MCF 10A (cell line): ENCODE measurements at places on chromosomes 7 and 10. TPM values are rescaled to one million over a fixed set of nuclear protein-coding genes. Genes with fewer than 3 reads are reported as not detected.

GRCh38 chr7:149414171-149414570 is 46.7 kb downstream of the ZNF777 start:
- DNase-seq, result no peak

DNA sequence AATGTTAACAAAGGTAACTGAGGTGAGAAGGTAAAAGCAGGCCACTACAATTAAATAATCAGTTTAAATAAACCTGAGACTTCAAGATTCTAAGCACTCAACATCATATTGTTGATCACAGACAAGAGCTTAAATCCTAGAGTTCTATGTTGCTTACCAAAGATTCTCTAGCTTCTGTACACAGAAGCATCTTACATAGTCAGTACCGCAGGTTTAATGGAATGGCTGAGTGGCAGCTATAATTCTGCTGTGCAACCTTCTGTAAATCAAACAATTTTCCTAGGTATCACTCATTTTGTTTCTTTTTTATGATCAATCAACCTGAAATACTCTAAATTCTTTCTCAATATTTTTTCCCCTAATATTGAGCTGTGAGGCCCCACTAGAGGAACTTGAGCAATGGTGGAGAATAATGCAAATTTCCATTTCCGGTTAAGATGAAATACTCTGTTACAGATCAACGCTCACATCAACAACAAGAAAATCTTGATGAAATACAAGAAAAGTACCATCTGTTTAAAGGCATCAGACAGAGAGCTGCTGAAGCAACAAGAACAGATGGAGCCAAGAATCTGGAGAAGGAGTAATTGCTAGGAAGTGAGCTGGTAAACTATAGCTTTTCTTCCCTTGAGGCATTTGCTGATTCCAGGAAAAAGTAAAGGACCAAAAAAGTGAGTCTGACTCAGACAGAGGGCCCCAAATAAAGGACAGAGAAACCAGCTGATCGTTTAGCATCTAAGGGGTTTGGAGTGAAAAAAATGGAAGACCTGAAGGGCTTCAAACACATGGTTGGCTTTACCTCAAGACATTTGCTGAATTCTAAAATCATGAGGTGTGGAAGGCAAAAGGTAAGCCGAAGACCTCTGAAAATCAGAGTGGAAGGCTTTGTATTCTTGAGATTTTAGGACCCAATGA is 22.6 kb downstream of the PNPLA8 start:
- DNase-seq, result no peak

DNA sequence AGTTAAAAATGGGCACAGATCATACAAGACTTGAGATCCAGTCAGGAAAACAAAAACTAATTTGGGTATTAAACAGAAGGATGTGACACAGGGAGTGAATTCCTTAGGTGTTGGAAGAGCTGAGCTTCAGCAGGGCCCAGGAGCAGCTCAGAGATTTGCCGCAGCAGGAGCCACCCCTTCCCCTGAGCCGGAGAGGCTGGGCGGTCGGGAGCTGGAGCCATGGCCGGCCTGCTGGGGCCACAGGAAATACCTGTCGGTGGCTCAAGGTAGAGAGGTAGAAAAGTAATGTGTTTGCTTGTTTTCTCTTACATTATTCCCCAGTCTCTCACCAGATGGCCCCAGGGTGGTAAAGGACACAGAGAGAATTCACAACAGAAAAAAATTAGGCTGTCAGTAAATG is 52.2 kb downstream of the DYNC2I1 start:
- no peak for DNase-seq

PODXL gene
- total RNA-seq, result 1.6 and 1.7 TPM in 2 replicates

TRIL gene
- total RNA-seq, result not detected in 2 replicates

OR2A5 gene
- not detected in 2 replicates for total RNA-seq

ARHGEF5 gene
- total RNA-seq, result 48.2 and 54.7 TPM in 2 replicates

PPP1R17 gene
- total RNA-seq, result not detected in 2 replicates

- no peak for DNase-seq
These were observed 5.7 kb downstream of the ATG9B start for GRCh38 chr7:151018421-151019129.

ATP5MK gene
- total RNA-seq, result 429 and 559 TPM in 2 replicates

CNNM1 gene
- total RNA-seq, result 0.10 TPM in 1 of 2 replicates, not detected in the other

DNA sequence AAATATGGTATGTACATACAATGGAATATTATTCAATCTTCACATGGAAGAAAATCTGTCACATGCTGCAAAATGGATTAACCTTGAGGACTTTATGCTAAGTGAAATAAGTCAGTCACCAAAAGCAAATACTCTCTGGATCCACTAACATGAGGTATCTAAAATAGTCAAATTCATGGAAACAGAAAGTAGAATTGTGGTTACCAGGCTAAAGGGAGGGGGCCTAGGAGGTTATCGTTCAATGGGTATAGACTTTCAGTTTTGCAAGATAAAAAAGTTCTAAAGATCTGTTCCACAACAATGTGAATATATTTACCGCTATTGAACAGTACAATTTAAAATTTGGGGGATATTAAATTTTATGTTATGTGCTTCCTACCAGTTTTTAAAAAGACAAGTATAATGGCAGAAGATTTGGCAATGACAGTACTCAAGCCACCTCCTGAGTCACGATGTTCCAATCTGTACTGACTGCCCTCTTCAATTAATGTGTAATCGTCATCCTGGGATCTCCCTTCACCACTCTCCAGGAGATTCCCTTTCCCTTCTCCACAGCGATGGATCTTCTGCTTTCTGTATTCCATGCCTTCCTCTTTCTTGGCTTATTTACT is 32.3 kb upstream of the IL6 start:
- DNase-seq, result no peak

GRCh38 chr10:95346715-95347401 is 56.1 kb upstream of the PDLIM1 start:
- DNase-seq, result no peak

GRCh38 chr7:88919478-88920131 is 124.1 kb upstream of the TEX47 start:
- no peak for DNase-seq

HTR7 gene
- 14.1 and 15.3 TPM in 2 replicates for total RNA-seq

DNA sequence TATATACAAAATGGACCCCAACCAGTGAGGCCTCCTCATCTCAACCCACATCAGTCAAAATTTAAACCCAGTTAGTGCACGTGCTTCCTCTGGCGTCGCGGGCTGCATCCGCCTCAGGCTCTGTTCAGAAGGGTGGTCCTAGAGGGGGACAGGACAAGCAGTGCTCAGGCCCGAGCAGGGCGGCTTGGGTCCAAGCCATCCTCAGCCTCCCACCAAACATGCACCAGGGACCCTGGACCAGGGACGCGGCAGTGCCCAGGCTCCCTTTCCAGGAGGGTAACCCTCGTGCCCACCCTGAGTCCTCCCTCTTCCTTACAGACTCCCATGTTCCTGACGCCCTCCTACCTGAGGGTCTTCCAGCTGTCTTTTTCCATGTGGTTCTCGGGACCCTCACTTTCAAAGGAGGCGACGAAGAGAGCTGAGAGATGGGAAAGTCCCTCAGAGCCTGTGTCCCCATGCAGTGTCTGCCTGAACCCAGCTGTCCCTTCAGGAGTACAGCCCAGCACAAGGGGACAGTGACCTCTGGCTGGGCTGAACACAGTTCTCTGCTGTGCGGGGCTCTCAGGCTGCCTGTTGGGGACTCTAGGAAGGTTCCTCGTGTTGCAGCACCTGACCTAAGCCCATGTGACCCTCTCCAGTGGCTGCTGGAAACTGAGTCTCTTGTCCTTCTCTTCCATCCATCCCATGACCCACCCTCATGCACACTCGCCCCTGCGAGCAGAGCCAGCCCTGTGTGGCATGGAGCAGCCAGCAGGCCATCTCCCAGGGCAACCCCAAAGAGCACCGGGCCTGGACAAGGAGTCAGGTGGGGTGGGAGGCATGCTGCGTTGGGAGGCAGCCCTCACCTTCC is 58.1 kb downstream of the CSGALNACT2 start:
- DNase-seq, result no peak

DNA sequence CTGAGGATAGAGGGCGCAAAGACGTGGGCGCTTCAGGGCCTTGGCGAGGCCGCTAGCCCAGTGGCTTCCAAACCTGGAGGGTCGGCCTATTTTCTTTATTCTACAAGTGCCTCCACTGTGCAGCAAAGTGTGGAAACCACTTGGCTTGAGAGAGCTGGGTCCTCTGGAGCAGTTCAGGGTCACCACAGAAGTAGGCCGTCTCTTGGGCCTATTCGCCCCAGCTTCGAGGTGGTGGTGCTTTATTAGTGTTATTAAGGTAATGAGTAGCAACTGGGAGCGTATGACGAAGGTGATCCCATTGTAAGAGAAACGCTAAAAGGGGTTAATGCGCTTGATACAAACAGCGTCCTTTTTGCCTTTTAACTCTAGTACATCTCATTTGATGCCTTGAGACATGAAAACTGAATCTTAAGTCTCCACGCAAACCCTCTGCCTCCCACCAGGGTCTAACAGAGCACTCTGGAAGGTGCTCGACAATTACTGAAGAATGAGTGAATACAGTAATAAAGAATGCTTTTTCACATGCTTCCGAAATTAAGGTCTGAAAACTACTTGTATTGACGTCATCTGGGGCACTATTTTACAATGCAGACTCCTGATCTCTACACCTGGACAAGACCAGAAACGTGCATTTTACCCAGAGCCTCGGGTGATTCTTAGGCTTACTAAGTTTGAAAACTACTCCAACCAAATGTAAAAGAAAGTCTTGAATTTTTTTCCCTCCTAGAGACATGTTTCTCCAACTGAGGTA is 647 bp upstream of the GSAP start:
- no peak for DNase-seq

DNA sequence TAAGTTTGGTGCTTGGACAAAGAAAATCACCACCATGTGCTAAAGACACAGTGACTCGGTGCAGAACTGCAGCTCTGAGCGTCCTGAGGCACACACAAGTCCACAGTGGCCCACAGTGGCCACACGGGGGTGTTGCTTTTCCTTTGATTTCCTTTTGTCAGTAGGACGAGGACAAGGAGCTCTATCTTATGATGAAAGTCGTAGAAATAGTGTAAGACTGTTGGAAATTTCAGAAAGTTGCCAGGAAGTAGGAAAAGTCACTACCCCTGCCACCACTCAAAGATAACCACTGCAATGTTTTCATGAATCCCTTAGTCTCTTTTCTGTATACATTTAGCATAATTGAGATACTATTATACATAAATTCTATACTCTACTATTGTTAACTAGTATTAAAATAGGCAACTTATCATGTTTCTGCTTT is 146.0 kb downstream of the TNS3 start:
- DNase-seq, result peak; percentile 65

SLC16A12 gene
- total RNA-seq, result 0.09 and 0.10 TPM in 2 replicates

DNA sequence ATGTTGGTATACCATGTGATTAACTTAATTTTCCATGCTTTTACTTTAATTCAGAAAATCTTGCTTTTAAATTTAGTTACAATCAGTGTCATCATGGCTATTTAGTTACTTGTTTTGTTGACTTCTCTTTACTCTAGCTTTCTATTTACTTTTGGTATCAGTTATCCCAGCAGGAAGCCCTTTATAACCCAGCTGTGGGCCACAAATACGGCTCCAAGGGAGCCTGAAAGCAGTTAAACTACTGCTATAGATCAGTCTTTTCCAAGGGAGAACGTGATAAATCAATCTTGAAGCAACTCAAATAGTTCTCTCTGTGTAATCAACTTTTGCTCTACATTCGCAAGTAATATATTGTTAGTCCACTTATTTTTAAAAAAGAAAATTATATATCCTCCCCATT is 287.4 kb downstream of the CACNA2D1 start:
- no peak for DNase-seq

PMPCB gene
- 64.9 and 73.9 TPM in 2 replicates for total RNA-seq

GRCh38 chr10:14374745-14375445 is 44.2 kb upstream of the FRMD4A start:
- no peak for DNase-seq

FKBP9 gene
- 111 and 139 TPM in 2 replicates for total RNA-seq

- DNase-seq, result no peak
These were observed 5.0 kb downstream of the SPRN start for GRCh38 chr10:133419211-133419950.

GRCh38 chr7:27101957-27102580 is 414 bp downstream of the HOXA2 start:
- DNase-seq, result peak; percentile 27

INPP5A gene
- total RNA-seq, result 14.2 and 14.7 TPM in 2 replicates

ZNRF2 gene
- 9.8 and 10.2 TPM in 2 replicates for total RNA-seq

GPR141 gene
- total RNA-seq, result 2.4 and 2.8 TPM in 2 replicates

- DNase-seq, result no peak
These were observed 631.5 kb upstream of the NRP1 start for GRCh38 chr10:33965795-33966581.

GRCh38 chr7:2354939-2355704 is 495 bp downstream of the EIF3B start:
- DNase-seq, result peak; percentile 30

GRCh38 chr7:83930262-83930661 is 264.3 kb downstream of the SEMA3A start:
- no peak for DNase-seq

CYP2C19 gene
- total RNA-seq, result not detected in 2 replicates

EN2 gene
- total RNA-seq, result not detected in 2 replicates

HTRA1 gene
- 157 and 175 TPM in 2 replicates for total RNA-seq

DNA sequence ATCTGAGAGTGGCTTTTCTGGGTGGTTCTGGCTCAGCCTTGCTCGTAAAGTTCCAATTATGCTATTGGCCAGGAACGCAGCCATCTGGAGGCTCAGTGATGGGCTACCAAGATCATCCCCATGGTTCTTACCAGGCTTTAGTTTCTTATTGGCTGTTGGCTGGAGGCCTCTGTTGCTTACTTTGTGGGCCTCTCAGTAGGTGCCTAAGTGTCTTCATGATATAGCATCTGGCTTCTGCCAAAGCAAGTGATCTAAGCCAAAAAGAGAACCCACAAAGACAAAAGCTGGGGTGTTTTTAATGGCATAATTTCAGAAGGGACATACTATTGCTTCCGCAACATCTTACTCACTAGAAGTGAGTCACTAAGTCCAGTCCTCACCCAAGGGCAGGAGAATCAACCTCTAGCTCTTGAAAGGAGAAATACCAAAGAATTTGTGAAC is 132.0 kb upstream of the MDFIC start:
- peak; percentile 89 for DNase-seq

TDRD1 gene
- not detected in 2 replicates for total RNA-seq

- no peak for DNase-seq
These were observed 5.2 kb upstream of the BTBD16 start for GRCh38 chr10:122265896-122266295.

UPK3B gene
- 1.0 and 1.1 TPM in 2 replicates for total RNA-seq

DNA sequence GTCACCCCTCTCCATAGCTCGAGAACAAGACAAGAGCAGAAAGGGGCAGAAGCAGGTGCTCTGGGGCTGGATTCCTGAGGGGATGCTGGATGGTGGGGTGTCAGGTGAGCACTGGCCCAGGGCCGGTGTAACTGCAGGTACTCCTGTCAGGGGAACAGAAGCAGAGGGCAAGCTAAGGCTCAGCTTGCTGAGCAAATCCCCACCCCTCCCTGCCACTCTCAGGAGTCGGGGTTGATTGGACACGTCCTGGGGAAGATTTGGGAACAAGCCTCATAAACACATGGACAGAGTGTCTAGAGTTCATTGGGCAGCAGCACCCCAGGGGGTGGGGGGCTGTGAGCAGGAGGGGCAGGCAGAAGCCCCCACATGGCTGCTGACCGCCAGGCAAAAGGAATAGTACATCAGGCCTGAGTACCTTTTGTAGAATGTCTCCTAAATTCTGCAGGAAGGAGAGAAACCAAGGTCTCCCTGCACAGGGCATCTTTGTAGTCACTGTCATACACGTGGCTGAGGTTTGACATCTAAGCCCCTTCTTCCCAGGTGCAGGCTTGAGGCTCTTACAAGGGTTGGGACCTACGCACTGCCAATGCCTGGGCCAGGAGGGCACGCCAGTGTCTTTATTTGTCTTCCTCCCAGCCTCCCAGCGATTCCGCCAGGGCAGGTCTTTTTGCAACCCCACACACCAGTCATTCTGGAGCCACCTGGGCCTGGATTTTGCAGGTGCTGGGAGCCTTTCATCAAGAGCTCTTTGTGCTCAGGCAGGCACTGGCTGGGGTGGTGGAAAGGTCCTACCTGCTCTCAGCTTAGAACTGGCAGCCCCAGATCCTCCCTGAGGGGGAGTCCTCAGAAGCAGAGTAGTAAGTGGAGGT is 2.8 kb downstream of the CALML3 start:
- DNase-seq, result no peak

KCND2 gene
- not detected in 2 replicates for total RNA-seq
